ENCODE measurements at places on chromosomes 6 and 20.
A peak's percentile ranks its signal among the peaks of the same experiment; 100 is the strongest.

- peak; percentile 17 for DNase-seq
Measured at GRCh38 chr6:35262596-35262995, 3.1 kb downstream of the ZNF76 start.

GRCh38 chr6:44932651-44933091 is 395.5 kb upstream of the RUNX2 start:
- DNase-seq, result peak; percentile 77

DNA sequence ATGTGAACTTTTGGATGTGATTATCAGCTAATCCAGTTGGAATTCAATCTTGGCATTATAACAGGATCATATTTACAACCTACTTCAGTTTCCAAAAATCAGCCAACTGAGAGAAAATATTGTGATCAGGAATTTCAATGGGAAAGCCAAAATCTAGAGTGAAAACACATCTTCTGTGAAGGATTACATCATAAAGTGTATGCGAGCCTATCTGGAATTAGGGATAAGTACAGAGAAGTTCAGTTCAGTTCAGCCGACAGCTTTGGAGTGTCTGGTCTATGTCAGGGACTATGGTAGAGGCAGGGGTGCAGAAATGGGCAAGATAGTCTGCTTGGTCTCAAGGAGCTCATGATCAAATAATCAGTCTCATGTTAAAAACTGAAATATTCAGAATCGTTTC is 12.3 kb upstream of the PRIM2 start:
- no peak for DNase-seq

DNA sequence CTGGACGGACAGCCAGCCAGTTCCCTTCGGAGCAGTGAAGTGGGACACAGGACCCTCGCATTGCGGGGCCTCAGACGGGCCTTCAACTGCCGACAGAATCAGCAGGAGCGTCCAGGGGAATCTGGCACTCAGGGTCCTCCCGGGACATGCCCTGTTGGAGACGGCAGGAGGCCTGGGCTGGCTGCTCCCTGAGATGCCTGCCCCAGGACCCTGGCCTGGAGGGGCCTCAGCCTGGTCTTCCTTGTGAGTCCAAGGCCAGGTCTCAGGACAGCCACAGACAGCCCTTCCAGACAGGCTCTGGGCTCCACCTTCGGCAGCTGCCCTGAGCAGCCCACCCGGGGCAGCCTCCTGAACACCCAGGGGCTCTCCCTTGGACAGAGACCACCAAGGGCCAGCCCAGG is 14.6 kb upstream of the HELZ2 start:
- no peak for DNase-seq

DNA sequence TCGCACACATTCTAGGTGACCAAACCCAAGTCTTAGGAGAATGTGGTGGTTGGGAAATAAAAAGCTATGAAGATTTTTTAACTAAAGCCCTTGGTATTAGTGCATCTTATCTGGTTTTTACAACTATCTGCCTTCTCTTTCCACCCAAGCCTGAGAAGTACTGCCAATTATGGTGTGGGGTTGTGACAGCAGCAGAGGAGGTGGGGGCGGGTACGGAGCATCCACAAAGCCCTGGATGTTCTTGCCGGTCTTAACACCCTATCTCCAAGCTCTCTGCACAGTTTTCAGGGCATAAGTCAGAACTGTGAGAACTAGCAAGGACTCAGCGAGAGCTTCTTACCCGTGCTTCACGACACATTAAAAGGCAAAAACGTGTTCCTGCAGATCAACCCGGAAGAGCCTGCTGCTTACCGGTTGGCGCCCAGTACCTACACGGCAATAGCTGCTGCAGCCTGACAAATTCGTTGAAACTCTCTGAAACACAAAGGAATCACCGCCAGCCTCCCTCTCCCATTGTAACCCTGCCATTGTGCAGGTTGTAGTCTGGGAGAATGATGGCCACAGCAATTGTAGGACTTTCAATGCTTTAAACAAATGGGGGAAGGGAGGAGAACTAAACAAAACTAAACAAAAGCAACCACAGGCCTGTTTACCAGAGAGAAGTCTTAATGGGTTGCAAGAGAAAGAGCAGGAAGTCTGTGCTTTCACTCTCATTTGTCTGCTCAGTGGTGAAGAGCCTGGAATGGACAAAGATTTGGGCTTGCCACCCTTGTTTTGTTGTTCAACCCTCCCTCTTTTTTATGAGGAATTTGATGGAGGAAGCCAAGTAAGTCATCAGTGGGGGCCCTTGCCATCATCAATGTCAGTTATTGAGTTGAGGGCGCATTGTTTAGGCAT is 461.0 kb upstream of the JARID2 start:
- DNase-seq, result no peak

DNA sequence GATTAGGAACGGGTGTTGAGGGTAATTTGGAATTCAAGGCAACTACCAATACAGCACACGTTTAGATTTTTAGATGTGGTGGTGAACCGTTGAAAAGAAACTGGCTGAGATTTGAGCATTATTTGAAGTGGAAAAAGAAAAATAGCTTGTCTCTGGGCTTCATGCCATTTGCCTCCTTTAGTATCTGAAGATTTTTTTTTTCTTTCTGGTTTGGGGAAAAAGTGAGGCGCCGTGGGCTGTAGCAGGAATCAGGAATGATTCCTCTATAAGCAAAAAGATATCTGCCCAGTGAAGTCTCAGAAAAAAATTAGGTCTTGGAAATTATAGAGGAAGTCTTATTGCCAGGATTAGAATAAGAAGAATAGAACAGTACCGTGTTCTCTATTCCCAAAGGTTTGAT is 88.5 kb downstream of the RPS12 start:
- DNase-seq, result no peak

DNA sequence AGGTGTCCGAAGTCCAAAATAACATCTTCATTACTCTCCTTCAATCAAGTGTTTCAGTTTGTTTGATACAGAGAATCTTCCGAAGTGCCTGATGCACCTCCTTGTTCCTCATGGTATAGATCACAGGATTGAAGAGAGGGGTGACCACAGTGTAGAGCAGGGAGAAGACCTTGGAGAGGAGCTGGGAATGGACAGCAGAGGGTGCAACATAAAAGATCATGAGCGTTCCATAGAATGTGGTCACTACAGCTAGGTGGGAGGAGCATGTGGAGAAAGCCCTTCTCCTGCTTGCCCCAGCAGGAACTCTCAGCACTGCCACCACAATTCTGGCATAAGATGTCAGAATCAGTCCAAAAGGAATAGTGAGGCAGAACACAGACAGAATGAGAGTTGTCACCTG is 11.9 kb downstream of the OR12D1 start:
- DNase-seq, result no peak

GRCh38 chr6:82063574-82063973 is 184.0 kb downstream of the IBTK start:
- no peak for DNase-seq

Measured in activated effector memory CD4-positive, alpha-beta T cell treated with anti-CD3 and anti-CD28 coated beads, Interleukin-2, amount 50 U/mL, for 16 hours (primary cell).